NCI-H2227 treated with DMSO at 0.1 percent for 48 hours (cell line): ENCODE measurements at places on chromosomes 7 and 10.

DNA sequence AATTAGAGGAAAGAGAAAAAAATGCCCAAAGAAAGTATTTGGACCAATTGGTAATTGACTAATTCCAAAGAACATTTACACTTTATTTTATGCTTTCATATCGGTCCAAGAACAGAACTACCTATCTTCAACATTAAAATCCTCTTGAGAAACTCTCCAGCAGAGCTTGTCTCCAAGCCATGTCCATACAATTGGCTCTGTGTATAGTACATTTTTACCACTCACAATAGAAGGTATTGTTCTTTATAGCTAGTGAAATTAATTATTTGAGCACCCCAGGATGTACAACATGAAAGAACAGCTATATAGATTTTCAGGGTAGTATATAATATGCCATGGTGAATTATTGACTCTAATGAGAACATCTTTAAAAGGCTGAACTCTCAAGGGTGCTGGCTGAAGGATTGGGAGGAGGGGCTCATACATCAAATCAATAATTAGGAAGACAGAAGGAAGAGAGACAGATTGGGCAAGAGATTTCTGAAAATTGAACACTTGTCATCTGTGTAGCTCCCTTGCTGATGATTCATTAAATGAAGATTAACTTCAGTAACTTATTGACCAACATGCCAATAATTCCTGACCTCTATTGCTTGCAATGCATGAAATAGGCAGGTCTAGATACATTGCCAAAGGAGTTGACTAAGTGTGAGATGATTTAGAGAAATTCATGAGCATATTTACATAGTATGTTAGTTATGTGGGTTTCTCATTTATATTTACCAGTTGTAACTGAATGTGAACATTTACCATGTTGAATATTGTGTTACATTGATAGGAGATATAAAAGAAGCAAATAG is 249.7 kb downstream of the MTERF1 start:
- no peak for DNase-seq

GRCh38 chr7:75820688-75821087 is 7.1 kb upstream of the CCL24 start:
- DNase-seq = no peak

DNA sequence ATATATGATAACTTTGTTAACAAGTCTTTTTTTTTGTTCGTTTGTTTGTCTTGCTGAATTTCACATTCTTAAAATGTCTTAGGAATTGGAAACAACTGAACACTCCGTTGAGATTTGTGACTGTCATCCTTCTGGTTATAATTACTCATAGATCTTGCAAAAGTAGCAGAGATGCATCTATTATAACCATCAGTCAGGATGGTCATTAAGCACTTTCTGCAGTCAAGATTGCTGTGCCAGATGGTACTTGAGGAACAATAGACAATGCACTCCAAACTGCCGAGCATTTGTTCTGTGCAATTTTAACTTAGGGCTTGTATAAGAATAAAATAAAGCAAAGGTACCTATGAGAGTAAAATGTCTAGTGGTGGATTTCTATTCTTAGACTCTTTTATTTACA is 710.1 kb upstream of the KCND2 start:
- peak; percentile 69 for DNase-seq

DNA sequence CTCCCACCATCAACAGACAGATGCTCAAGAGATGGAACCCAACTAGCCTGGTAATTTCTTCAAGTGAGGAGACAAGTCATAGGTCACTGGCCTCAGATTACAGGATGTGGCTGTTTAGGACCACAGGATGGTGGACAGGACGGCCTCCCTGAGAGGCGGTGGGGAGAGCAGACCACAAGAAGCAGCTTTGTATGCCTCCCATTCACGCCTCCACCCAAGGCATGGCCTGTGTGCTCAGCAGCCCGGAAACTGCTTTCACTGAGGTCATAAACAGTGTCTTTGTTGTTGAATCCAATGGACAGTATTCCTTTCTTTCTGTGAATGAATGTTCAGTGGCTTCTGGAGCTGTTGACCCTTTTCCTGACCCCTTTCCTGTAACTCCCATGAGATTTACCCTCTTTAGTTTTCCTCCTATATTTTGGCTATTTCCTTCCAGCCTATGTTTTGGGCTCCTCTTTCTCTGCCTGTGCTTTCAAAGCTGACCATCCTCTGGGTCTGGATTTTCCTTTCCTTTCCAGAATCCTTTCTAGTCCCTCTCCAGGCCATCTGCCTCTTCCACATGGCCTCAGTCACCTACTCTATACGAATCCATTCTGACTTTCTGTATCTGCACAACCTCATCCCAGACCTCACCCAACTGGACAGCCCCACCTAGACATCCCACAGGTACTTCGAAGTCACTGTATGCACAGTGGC is 32.4 kb upstream of the INPP5F start:
- DNase-seq = no peak
